ENCODE measurements at places on chromosomes 12 and 14.

- no peak for DNase-seq
Measured at GRCh38 chr12:13387101-13387500, 190.6 kb downstream of the EMP1 start.

- no peak for DNase-seq
Measured at GRCh38 chr12:28631831-28632230, 441.6 kb downstream of the CCDC91 start.

GRCh38 chr14:50364792-50365191, 31.9 kb downstream of the CDKL1 start:
- DNase-seq, result no peak

DNA sequence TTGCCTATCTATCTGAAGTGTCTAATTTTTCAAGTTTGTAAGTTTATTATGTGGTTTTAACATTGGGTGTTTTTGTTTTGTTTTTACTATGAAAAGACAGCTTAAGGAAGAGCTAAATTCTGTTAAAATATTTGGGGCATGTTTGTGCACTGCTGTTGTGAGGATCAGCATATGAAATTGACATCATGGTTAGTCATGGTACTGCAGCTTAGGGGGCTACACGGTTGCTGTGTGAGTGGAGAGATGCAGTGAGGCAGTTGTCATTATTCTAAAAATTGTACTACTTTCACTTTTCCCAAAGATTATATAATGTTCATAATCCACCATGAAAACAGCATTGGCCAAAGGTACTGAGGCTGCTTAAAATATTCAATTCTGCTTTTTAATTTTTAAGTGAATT, 49.0 kb downstream of the ZC3H14 start:
- DNase-seq, result no peak

GRCh38 chr12:39533951-39534350, 85.7 kb downstream of the ABCD2 start:
- DNase-seq, result no peak

DNA sequence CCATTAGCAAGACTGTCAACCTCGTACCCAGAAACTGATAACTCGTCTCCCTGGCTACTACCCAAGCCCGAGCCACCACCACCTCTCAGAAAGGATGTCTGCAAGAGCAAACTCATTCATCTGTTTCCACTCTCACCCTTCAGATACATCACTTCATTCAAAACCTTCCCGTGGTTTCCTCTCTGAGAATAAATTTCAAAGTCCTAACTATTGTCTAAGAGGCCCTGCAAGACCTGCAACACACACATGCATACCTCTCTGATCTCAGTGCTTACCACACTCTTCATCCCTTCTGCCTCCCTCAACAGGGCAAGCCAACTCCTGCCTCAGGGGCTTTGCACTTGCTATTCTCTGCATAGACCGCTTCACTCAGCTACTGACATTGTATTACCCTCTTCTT, 40.6 kb downstream of the PPP1R13B start:
- no peak for DNase-seq

DNA sequence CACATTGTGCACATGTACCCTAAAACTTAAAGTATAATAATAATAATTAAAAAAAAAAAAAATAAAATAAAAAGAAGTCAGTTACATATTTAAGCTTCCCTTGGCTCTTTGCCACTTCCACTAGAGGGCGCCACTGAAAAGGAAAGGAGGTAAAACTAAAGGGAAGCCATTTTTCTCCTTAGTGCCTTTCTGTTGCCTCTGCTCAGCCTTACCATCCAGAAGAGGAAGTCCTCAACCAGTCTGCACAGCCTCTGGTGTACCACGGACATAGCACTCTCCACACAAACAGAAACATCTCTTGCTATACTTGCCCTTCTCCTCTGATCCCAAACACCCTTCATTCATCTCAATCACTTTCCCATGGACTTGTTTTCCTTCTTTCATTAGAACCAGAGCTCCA, 169.0 kb upstream of the EEA1 start:
- peak; percentile 53 for DNase-seq
